Foreskin keratinocyte (primary cell): ENCODE measurements at places on chromosomes 4 and X.

DNA sequence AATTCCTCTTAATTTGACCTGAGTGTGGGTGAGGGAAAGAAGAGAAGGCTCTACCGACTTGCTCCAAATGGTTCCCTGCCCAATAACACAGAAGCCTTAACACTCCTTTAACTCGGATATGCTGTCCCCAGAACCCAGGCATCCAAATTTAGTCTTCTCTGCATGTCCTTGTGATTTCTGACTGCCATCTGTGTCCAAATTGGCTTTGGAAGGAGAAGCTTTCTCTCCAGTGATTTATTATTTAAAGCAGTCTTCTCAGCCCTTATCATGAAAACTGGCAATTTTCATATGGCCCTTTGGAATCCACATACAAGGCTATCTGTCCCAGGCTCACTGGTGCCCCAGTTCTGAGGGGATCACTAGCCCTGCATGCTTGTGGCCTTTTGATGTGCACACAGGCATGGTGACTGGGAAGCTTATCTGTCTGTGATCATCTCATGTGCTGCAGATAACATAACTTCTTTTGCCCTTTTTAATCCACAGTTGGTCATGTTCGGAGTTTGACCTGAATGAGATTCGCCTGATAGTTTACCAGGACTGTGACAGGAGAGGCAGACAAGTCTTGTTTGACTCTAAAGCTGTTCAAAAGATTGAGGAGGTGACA, 56.7 kb downstream of the FNIP2 start:
- no peak for DNase-seq

- no peak for DNase-seq
Observed at GRCh38 chr4:134935320-134935719, 733.7 kb upstream of the PABPC4L start.

GRCh38 chr4:122777846-122778673, 45.6 kb downstream of the BBS12 start:
- no peak for DNase-seq

DNA sequence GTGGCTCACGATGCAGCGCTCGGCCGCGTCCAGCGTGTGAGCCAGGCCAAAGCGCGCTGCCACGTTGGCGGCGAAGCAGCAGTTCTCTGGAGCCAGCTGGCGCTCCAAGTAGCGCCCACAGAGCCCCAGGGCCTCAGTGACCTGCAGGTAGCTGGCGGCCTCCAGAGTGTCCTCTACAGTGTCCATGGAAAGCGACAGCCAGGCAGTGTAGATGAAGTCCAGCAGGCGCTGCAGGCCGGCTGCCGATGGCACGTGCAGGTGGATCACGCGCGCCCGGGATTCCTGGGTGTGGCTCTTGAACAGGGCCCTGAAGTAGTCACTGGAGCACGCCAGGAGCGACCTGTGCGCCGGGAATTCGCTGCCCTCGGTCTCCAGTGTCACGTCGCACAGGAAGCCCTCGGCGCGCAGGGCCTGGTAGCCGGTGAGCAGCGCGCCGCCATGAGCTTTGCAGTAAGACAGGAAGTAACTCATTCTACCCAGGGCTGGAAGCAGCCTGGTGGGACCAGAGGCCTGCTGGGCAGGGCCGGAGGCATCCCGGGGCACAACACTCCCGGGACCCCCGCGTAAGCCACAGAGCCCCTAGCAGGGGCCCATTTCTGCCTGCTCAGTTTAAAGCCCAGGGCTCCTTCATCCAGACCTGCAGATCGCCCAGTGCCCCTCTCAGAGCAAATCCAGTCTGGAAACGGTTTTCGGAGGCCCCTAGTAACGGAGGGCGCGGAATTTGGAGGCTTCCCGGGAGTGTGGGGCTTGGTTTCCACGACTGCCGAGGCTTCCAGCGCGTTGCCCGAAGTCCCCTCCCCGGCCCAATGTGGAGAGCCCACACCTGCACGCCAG, 595 bp downstream of the KLHL34 start:
- DNase-seq: no peak

- no peak for DNase-seq
Observed at GRCh38 chrX:117511379-117511778, 605.2 kb downstream of the KLHL13 start.
